ENCODE measurements at places on chromosomes 11 and 22.

DNA sequence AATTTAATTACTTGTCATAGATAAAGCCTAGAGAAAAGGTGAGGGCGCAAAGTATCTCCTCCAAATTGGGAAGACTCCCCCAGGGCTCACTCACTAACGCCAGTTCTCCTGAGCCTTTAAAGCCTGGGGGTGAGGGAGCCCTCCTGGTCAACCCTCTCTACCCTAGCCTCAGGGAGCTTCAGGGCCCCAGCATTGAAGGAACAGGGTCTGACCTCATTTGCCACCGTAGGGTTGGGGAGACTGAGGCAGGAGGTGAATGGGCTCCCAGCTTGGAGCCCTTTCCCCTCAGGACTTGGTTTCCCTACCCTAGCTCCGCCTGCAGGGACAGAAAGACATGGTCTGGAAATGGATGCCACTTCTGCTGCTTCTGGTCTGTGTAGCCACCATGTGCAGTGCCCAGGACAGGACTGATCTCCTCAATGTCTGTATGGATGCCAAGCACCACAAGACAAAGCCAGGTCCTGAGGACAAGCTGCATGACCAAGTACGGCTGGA, 1.7 kb downstream of the FOLR2 start:
- no peak for DNase-seq

DNA sequence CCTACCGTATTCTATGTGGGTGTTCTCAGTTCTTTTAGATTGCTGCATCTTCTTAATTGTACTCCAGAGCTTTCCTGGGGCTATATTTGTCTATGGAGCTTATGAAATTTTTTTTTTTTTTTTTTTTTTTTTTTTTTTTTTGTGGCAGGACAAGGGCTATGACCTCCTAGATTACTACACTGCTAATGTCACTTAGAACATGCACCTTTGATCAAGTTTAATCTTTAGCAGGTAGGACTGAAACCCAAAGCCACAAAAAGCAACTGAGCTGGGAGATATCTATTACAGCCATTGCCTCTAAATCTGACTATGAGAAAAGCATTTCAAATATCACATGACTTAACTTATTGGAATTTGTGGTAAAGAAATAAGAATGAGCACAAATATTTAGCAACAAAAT, 21.7 kb upstream of the ABTB2 start:
- no peak for DNase-seq

DNA sequence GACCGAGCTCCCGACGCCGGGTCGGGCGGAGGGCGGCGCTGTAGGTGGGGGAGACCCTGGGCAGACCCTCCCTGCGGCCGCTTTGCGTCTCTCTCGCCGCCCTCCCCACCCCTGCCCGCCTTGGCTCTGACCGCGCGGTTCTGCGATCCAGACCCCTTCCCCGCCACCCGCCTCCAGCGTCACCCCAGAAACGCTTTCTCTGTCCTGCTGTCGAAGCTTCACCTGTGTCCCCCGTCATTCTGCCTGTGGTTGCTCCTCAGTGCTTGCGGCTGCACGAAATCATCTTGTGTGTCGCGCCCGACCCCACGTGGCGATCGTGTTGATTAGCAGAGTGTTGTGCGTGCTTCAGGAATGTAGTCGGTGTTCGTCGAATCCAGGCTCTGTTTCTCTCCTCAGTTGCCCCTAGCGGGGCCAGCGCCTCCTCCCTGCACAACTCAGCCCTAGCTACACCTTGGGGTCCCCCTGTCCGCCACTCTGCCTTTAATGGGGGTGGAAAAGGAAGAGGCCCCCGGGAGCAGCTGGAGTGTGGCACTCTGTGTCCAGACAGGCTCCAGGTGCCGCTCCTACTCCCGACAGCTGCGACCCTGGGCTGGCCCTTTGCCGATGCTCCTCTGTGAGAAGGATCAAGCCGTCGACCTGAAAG, 851 bp downstream of the PTDSS2 start:
- DNase-seq = no peak

DNA sequence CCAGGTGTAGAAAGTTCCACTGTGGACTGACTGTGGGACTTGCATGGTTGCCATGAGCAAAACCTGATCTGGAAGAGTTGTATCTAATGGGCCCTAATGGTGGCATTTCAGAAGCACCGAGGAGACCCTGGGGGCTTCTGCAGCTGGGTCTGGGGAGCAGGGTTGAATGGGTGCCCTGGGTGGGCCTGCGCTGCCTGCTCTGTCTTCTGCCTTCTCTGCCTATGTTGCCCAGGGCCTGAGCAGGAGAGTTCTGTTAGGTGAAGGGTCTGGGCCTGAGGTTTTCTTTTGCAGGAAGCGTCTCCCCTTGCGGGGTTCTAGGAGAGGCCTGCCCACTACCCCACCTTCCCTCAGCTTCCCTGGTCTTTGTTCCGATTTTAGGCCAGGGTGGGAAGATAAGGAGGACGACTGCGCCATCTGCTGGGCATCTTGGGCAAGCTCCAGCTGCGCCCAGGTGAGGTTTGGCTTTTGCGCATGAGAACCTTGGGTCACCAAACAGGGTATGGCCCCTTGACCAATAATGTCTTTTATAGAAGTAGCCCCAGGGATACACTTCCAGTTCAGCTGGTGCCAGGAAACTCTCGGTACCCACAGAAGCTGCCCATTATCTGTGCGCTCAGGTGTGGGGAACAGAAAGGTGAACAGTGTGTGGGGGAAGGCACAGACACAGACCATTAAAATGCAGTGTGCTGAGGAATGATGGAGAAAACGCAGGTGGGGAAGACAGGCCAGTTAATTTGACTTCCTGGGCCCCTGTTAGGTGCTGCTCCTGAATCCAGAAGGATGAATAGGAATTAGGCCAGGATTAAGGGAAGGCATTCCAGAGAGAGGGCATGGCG, 23.2 kb downstream of the COMMD9 start:
- DNase-seq = peak; percentile 49

DNA sequence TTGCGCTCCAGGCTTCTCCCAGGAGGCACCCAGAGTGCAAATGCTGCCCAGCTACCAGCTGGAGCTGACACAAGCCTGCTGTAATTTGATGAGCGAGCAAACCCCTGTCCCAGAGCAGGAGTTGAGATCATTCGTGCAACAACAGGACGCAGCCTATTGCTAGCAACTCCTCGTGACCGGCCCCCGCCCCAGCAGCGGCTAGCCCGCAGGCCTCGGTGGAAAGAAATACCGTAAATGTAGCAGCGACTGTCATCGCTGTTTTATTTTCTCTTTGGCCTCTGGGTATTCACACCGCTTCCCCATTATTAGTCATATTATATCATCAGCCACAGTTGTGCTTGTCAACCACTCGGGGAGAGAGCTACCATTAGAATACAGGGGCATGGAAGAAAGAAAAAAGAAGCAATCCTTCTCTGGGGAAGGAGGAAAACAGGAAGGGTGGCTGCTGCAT, 59.2 kb upstream of the ATXN10 start:
- no peak for DNase-seq
